ENCODE measurements at places on chromosomes 4 and X. TPM values are rescaled to one million over a fixed set of nuclear protein-coding genes. Genes with fewer than 3 reads are reported as not detected.

SYP gene
- 0.08 TPM for polyA plus RNA-seq

PRSS48 gene
- not detected for polyA plus RNA-seq

FAAH2 gene
- polyA plus RNA-seq, result not detected

USP17L30 gene
- not detected for polyA plus RNA-seq

TMEM31 gene
- 0.10 TPM for polyA plus RNA-seq

MAGT1 gene
- polyA plus RNA-seq, result 102 TPM

FAM184B gene
- polyA plus RNA-seq, result not detected

EDNRA gene
- 1.4 TPM for polyA plus RNA-seq

MAOA gene
- 8.1 TPM for polyA plus RNA-seq

DCK gene
- polyA plus RNA-seq, result 18.4 TPM

PNMA6F gene
- polyA plus RNA-seq, result not detected

CT45A10 gene
- polyA plus RNA-seq, result not detected

ENPP6 gene
- 0.33 TPM for polyA plus RNA-seq

STATH gene
- not detected for polyA plus RNA-seq
